Posterior cingulate gyrus (tissue), 11 donors: ENCODE measurements at places on chromosomes 4 and X.

DNA sequence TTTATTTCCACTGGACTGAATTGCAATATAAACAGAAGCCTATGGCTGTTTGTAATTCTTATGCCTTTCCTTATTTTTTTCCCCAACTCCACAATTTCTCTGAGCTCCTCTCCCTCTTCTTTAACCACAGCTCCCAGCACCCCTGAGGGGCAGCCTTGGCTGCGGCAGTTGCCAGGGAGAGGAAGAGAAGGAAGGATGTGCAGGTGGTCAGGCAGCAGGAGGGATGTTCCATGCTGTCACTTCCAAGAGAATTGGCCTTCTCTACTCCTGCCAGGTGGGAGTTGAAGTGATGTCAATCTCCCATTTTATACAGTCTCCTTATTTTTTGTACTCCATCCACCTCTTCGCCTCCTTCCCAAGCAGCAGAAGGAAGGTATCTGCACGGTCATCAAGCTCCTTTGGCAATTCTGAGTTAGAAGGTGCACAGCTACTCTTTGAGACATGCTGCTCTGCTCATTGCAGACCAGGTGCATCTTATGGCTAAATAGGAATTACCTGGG is 343.3 kb upstream of the RPS6KA3 start:
- no peak for DNase-seq

DNA sequence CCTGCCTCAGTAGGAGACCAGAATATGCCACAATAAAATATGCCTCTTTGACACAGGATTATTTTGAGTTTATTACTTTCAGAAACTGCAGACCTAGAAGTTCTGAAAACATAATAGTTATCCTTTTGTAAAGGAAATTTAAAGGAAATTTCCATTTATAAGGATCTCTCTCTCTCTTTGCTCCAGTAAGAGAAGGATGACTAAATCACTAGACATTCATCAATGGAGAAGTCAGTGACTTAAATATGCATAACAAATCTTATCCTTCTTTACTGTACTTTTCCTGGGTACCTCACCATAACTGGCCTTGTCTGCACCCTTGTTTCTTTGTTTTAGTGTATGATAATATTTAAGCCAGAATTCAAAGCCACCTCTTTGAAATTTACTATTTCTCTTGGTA is 28.3 kb upstream of the OPHN1 start:
- DNase-seq, result no peak

GRCh38 chr4:24169956-24170355 is 280.1 kb upstream of the PPARGC1A start:
- no peak for DNase-seq

DNA sequence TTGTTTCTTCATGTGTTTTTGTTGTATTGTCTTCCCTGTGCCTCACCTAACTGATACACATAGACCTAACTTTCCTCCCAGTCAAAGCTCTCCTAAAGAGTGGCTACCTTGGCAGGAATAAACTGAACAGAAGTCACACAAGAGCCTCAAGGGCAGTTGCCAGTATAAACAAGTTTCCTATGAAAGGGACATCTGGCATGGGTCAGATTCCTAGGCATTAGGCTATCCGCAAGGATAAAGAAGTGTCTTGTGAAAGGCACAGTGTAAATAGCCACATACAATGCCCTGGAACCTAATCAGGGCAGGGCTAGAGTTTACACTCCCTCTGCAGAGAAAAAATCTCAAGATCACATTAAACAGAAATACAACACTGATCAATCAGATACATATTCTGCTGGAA is 220.8 kb downstream of the SPANXN3 start:
- no peak for DNase-seq

DNA sequence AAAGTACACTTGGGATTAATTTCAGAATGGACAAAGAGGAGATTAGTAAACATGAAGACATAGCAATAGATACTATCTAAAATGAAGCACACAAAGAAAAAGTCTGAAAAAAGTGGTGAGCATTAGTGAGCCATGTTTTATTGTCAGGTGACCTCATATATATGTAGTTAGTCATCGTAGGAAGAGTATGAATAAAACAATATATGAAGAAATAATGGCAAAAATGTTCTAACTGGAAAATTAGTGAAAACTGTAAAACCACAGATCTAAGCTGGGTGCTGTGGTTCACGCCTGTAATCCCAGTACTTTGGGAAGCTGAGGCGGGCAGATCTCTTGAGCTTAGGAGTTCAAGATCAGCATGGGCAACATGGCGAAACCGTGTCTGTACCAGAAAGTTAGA is 67.9 kb downstream of the RBPJ start:
- no peak for DNase-seq
